ENCODE measurements at places on chromosomes 5 and 9. TPM values are rescaled to one million over a fixed set of nuclear protein-coding genes. Genes with fewer than 3 reads are reported as not detected.

DNA sequence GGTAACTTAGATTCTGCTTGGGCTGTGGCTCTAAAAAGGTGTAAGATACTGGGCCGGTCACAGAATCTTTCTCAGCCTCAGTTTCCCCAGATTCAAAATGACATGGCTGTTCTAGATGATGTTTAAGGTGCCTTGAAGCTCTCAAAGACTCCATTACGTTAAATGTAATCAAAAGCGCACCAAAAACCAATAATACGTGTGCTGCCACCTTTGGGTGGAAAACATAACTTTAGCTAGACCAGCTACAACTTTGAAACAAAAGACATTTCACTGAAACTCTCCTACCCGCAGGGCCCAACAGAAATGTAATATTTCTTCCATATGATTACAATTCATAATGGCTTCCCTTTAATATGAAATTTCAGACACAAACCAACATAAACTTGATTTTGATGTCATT lies 35.0 kb upstream of the PCSK5 start:
- no peak for DNase-seq

- DNase-seq = no peak
These were observed 20.9 kb downstream of the ENG start for GRCh38 chr9:127833555-127833954.

The PLCXD3 gene
- polyA plus RNA-seq = 0.02 TPM

The SSBP2 gene
- 74.3 TPM for polyA plus RNA-seq

The ABO gene
- not detected for polyA plus RNA-seq

The TAF11L6 gene
- not detected for polyA plus RNA-seq

The ZNF883 gene
- 1.3 TPM for polyA plus RNA-seq

The DRD1 gene
- 0.11 TPM for polyA plus RNA-seq

Data from AG04450 (cell line).